Activated CD4-positive, alpha-beta T cell treated with anti-CD3 and anti-CD28 coated beads, Interleukin-2, amount 10 ng/mL, durations not matched to agents 7 days and 5 days (primary cell): ENCODE measurements at places on chromosomes 5 and 9. TPM values are rescaled to one million over a fixed set of nuclear protein-coding genes. Genes with fewer than 3 reads are reported as not detected.

SLC34A3 gene
- total RNA-seq: not detected

- H3K36me3 ChIP-seq: no peaks in the 10 kb centered on the region
- peaks cover 11% of the 10 kb centered on the region for H3K27me3 ChIP-seq
- no peak for DNase-seq
- H3K4me1 ChIP-seq: peaks cover 14% of the 10 kb centered on the region
Observed at GRCh38 chr9:130450344-130451003, 5.7 kb downstream of the ASS1 start.

PCDHGC5 gene
- total RNA-seq: not detected

- H3K27me3 ChIP-seq: peaks cover 2% of the 10 kb centered on the region
- no peaks in the 10 kb centered on the region for H3K36me3 ChIP-seq
- no peak overlapping the region for H3K4me3 ChIP-seq
Observed at GRCh38 chr5:115372146-115372545, 75.7 kb upstream of the CCDC112 start.

GRCh38 chr9:130181678-130182380 lies 9.6 kb downstream of the NCS1 start:
- no peak overlapping the region for H3K27ac ChIP-seq
- no peaks in the 10 kb centered on the region for H3K36me3 ChIP-seq
- no peak overlapping the region for H3K4me3 ChIP-seq
- no peaks in the 10 kb centered on the region for H3K4me1 ChIP-seq
- DNase-seq: no peak

DNA sequence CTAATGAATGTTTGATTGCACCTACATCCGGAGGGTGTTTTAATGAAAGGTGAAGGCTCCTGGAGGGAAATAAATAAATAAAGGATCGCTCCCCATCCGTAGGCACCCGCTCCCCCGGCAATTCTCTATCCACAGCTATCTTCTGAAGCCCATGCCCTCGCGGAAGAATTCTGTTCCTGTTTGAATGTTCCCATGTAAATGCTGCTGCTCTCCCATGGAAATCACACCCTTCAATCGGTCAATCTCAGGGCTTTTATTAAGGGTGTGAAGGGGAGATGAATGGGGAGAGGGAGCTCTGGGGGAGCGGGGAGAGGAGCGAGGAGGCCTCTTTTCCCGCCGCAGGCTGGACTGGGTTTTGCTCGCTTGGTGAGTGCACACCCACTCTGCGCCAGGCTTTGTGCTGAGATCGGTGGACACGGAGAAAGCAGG lies 21.1 kb upstream of the ARAP3 start:
- H3K27ac ChIP-seq: peak overlapping the region; percentile 15
- no peaks in the 10 kb centered on the region for H3K36me3 ChIP-seq
- peak overlapping the region; percentile 71 for H3K4me3 ChIP-seq
